Panc1 (cell line): ENCODE measurements at places on chromosomes 7 and 10. TPM values are rescaled to one million over a fixed set of nuclear protein-coding genes. Genes with fewer than 3 reads are reported as not detected.

DNA sequence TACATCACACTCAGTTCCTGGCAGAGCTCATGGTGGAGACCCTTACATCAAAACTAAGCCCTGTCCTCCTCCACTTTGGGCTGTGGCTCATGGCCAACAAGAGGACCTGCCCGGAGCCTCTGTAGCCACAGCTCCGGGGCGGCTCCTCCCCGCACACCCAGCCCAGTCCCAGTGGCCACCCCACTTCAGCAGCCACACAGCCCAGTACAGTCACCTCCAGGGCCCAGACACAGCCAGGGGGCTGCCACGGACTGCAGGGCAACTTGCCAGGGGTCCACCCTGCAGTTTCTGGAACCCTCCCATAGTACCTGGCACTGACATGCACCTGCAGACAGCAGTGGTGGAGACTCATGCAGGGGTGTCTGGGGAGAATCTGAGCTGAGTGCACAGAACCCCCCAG, 11.8 kb downstream of the ADGRA1 start:
- no peak for DNase-seq
- H3K27me3 ChIP-seq, result peaks cover 7% of the 10 kb centered on the region; the same call in 1 of the 2 replicates
- H3K27ac ChIP-seq, result no peak overlapping the region
- H3K36me3 ChIP-seq, result no peaks in the 10 kb centered on the region
- H3K4me1 ChIP-seq, result no peaks in the 10 kb centered on the region

DNA sequence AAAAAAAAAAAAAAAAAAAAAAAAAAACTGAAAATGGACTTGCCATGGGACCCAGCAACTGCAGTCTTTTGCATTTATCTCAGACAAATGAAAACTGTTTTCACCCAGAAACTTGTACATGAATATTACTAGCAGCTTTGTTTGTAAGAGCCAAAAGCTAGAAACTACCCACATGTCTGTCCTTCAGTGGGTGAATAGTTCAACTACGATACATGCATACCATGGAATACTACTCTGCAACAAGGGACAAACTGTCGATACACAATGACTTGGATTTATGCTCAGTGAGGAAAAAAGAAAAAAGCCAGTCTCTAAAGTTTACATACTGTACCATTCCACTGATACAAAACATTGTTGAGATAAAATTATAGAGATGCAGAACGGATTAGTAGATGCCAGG, 195.6 kb downstream of the KIAA1217 start:
- no peaks in the 10 kb centered on the region for H3K27me3 ChIP-seq
- H3K36me3 ChIP-seq, result no peaks in the 10 kb centered on the region
- DNase-seq, result no peak

- no peak overlapping the region for H3K27ac ChIP-seq
- H3K4me1 ChIP-seq, result peaks cover 20% of the 10 kb centered on the region
- H3K27me3 ChIP-seq, result no peaks in the 10 kb centered on the region
- DNase-seq, result no peak
- no peak overlapping the region for H3K4me3 ChIP-seq
Observed at GRCh38 chr7:929311-929711, 25.2 kb downstream of the ADAP1 start.

DNA sequence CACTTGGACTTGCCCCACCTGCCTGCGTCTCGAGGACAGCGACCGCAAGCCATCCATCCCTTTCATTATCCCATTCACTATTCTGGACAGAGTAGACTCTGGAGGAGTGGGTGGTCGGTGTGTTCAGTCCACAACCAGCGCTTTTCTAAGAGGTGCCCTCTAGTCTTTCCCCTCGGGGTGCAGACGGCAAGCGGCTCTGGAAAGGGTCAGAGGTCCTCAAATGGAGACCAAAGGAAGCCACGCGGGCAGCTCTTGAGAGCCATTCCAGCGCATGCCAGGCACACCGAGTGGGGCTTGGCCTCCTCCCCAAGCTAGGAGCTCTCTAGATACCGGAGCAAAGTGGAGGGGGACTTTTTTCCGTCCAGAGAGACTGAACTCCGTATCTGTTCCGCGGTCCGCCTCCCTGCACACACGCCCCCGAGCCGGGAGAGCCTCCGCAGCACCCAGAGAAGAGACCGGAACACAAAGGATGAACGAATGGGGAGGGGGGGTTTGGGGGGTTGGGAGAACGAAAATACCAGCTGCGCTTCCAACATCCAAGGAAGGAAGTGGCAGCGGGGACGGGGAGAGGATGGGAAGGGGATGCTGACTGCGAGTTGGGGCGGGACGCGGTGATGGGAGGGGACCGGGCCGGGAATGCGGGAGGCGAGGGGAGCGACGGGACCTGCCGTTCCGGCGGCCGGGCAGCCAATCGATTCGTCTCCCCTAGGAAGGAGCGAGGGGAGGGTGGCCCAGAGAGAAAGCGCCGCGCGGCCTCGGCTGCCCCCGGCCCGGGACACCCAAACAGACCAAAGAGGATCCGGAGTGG, 515 bp downstream of the GSDME start:
- H3K27ac ChIP-seq, result no peak overlapping the region
- no peaks in the 10 kb centered on the region for H3K4me1 ChIP-seq
- peak overlapping the region; percentile 55 for H3K4me3 ChIP-seq
- DNase-seq, result no peak

- no peaks in the 10 kb centered on the region for H3K36me3 ChIP-seq
- no peak for DNase-seq
- H3K4me3 ChIP-seq, result no peak overlapping the region
- no peaks in the 10 kb centered on the region for H3K4me1 ChIP-seq
- H3K27me3 ChIP-seq, result no peaks in the 10 kb centered on the region
Observed at GRCh38 chr10:16393271-16393858, 43.4 kb upstream of the PTER start.

DNA sequence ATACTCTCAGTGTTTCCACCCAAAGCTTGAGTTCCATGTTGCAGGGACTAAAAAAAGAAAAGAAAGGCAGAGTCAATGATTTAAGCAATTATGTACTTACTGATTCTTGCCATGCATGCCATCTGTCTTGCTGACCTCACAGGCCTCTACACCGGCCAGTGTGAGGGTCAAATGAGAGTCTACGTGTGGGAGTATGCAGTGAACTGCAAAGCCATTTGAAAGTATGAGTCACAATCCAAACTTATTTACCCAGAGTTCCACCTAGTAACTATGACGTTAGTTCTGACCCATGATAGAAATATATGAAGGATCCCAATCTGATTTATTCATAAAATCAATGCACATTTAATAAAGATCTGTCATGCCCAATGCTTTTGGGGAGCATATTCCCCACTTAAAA, 26.5 kb downstream of the PDE1C start:
- no peaks in the 10 kb centered on the region for H3K4me1 ChIP-seq
- H3K36me3 ChIP-seq, result no peaks in the 10 kb centered on the region
- no peak for DNase-seq

DNA sequence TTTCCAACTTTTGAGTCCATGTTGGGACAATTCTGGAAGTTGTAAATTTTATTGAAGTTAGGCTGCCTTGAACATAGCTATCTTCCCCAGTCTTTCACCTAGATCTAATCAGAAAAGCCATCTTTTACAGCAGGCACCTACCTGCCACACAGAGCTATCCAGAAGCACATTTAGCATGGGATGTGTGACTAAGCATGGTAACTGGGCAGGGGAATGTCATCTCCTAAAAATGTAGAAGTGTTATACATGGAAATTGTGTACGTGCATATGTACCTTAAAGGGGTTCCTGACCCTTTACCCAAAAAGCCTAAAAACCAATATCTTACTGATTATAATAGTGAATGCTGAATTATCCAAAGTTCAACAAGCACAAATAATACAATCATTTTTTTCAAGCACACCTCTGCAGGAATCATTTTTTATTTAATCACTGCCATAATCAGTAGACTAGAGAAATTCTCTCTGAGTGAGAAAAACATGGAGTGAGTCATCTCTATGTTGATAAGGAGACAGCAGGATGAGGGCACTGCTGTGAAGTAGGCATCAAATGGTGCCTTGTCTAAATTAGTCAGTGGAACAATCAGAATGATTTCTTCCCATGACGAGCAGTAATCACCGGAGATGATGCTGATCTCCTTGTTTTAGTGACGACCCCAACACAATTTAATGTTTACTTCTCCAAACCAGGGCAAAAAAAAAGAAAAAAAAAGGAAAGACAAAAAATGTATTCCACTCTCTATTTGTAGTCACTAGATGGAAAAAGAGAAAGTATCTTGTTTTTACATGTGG, 75.9 kb downstream of the SORBS1 start:
- H3K27me3 ChIP-seq, result no peaks in the 10 kb centered on the region
- DNase-seq, result no peak
- H3K4me3 ChIP-seq, result no peak overlapping the region
- H3K4me1 ChIP-seq, result peaks cover 7% of the 10 kb centered on the region

GRCh38 chr10:99943908-99944307, 65.8 kb downstream of the DNMBP start:
- H3K4me1 ChIP-seq, result peaks cover 7% of the 10 kb centered on the region
- no peak for DNase-seq

DNA sequence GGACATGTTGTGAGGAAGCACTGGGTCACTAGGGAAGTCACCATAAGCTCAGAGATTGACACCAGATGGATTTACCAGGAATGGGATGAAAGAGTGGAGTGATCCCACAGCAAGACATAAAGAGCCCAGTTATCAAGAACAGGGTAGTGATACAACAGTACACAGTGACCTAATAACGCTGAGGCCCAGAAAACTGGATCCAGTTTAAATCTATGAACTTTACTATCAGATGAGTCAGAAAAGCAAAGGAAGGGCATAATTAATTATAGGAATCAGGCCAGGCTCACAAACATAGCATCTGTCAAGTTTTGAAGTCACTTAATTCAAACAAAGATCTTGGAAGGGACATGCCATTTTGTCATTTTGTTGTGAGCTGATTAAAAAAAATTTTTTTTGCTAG, 73.5 kb downstream of the LRRN3 start:
- H3K4me3 ChIP-seq, result no peak overlapping the region
- no peak for DNase-seq
- H3K27ac ChIP-seq, result no peak overlapping the region
- no peaks in the 10 kb centered on the region for H3K27me3 ChIP-seq

GRCh38 chr7:98180751-98181150, 30.5 kb upstream of the BHLHA15 start:
- no peaks in the 10 kb centered on the region for H3K27me3 ChIP-seq
- H3K4me1 ChIP-seq, result no peaks in the 10 kb centered on the region
- no peak overlapping the region for H3K27ac ChIP-seq
- no peak for DNase-seq

DNA sequence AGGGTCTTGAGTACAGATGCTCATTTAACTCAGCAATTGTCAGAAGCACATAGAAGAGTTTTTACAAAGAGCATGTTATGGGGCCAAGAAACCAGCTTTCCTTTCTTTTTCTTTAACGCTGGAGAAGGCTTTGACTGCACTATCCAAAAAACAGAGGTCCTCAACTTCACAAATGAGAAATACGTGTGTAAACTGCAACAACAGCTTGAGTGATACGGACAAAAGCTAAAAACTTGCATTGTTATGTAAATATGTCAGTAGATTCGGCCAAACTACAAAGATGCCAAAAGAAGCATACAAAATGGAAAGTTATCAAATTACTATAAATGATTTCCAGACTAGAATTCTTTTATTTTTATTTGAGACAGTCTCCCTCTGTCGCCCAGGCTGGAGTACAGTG, 62.4 kb upstream of the C10orf90 start:
- H3K27ac ChIP-seq, result no peak overlapping the region
- no peak for DNase-seq
- no peaks in the 10 kb centered on the region for H3K4me1 ChIP-seq
- no peak overlapping the region for H3K4me3 ChIP-seq
- H3K36me3 ChIP-seq, result no peaks in the 10 kb centered on the region

DNA sequence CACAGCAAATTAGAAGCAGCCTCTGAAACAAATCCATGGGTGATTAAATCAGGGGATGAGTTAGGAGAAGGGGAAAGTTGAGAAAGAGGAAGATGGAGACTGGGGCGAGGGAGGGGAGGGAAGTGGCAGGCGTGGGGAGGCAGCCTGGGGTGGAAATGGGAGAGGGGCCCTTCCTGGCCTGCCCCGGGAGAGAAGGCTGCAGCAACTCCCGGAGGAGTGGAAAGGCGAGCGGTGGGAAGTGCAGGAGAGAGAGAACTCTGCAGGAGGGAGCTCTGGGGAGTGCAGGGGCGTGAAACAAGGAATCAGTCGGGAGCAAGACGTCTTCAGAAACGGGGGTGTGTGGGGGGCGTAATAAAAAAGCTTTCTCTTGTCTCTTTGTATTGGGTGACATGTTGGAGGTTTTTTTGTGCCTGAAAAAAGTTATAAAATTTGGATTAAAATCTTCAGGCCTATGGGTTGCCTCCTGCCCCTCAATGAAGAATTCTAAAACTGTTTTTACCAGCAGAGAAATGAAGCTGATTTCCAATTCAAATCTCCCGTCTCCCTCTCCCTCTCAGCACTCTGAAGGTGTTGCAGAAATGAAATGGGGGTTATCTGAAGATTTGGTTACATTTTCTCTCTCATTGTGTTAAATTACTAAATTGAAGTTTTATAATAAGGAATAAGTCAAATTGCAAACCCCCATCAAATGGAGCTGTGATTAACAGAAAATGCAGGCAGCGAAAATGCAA, 4.7 kb upstream of the UNCX start:
- H3K27me3 ChIP-seq, result peaks cover 5% of the 10 kb centered on the region
- H3K36me3 ChIP-seq, result no peaks in the 10 kb centered on the region
- no peak for DNase-seq
- no peak overlapping the region for H3K4me3 ChIP-seq
- H3K27ac ChIP-seq, result no peak overlapping the region
- peaks cover 4% of the 10 kb centered on the region for H3K4me1 ChIP-seq

GRCh38 chr10:33295851-33296250, 38.6 kb downstream of the NRP1 start:
- no peak for DNase-seq
- peaks cover 50% of the 10 kb centered on the region for H3K4me1 ChIP-seq
- peak overlapping the region; percentile 96 for H3K27ac ChIP-seq
- H3K36me3 ChIP-seq, result no peaks in the 10 kb centered on the region; the same call in 1 of the 2 replicates
- H3K4me3 ChIP-seq, result no peak overlapping the region

DNA sequence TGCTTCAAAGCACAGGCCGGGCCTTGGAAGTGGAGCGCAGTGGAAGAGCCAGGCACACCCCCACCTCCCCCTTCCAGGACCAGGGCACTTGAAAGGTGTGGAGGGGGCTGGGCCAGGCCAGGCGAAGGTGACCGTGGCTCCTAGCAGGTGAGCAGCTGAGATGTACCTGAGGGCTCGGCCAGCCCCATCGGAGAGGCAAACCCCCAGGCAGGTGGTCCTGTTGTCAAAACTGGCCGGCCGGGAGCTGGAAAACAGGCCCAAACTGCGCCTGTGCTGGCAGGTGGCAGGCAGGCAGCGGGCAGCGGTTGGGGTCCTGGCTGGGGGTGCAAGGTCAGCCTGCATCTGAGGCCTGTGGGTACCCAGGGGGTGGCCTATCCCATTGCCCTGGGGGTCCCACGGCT, 96.4 kb upstream of the DNAAF5 start:
- DNase-seq, result no peak
- no peaks in the 10 kb centered on the region for H3K27me3 ChIP-seq
- no peak overlapping the region for H3K27ac ChIP-seq
- H3K36me3 ChIP-seq, result no peaks in the 10 kb centered on the region

FAM25A gene
- not detected for total RNA-seq

TFPI2 gene
- total RNA-seq, result 2.9 TPM

CNNM1 gene
- 16.6 TPM for total RNA-seq
